ENCODE measurements at places on chromosomes 12 and 14.

GRCh38 chr12:27143256-27144069 is 61.1 kb upstream of the C12orf71 start:
- DNase-seq = no peak

GRCh38 chr12:107318556-107318805 is 225.1 kb upstream of the CRY1 start:
- DNase-seq = no peak

GRCh38 chr14:75188520-75189268 is 12.3 kb upstream of the TMED10 start:
- no peak for DNase-seq

- DNase-seq = peak; percentile 36
Observed at GRCh38 chr14:54488318-54488645, 498 bp downstream of the GMFB start.

DNA sequence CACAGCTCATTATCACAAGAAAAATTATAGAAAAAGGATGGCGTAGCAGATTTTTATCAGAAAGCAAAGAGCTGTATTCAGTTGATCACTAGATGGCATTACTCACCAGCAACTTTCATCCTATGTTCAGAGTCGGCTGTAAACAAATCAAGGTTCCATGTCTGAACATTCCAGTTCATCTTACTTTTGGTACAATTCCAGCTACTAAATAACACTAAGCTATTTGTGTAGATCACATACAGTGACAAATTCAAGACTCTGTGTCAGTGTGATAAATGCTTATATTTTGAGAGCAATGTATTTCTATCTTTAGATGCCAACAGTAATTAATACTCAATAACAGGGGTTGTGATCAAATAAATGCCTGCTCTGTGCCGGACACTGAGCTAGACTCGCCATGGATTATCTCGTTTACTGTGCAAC is 30.1 kb downstream of the NRDE2 start:
- no peak for DNase-seq

DNA sequence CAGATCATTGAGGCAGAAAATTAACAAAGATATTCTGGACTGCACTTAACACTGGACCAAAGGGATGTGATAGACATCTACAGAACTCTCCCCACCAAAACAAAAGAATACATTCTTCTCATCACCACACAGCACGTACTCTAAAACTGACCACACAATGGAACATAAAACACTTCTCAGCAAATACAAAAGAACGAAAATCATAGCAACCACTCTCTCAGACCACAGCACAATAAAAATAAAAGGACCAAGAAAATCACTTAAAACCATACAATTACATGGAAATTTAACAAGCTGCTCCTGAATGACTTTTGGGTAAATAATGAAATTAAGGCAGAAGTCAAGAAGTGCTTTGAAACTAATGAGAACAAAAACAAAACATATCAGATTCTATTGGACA is 254.0 kb upstream of the STXBP6 start:
- no peak for DNase-seq

- no peak for DNase-seq
Observed at GRCh38 chr14:61524936-61525292, 170.4 kb upstream of the HIF1A start.

- DNase-seq = no peak
Observed at GRCh38 chr12:53518381-53518780, 11.1 kb upstream of the NPFF start.

GRCh38 chr12:120290609-120291305 is 946 bp downstream of the RNU4-2 start:
- DNase-seq = peak; percentile 22

GRCh38 chr12:89244536-89244935 is 107.8 kb downstream of the DUSP6 start:
- no peak for DNase-seq

- DNase-seq = no peak
Observed at GRCh38 chr12:52543985-52544883, 8.7 kb downstream of the KRT71 start.

All from activated T-cell treated with anti-CD3 and anti-CD28 coated beads for 48 hours (primary cell).